ENCODE measurements at places on chromosomes 7 and 10.

GRCh38 chr10:119279441-119279840 lies 72.1 kb downstream of the GRK5 start:
- DNase-seq = no peak

- DNase-seq = no peak
Observed at GRCh38 chr10:132986978-132987377, 44.6 kb upstream of the CFAP46 start.

GRCh38 chr7:116209561-116210070 lies 723 bp upstream of the TES start:
- DNase-seq = no peak

DNA sequence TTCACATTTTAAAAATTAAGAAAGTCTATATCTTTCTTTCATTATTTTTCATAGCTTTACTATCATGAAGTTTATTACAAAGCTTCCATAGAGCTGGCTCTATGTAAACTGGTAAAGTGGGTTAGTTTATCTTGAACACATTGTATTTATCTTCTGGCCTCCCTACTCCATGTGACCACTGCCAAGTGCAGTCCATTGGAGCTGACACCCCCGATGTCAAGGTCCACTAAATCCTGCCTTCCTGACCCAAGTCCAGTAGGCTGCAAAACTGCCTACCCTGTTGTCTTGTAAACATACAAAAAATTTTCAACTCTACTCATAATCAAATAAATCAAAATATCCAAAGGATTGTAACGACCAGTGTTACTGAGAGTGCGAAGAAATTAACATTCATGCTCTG lies 10.2 kb downstream of the DNAJC12 start:
- no peak for DNase-seq
